Sigmoid colon (tissue), 7 donors: ENCODE measurements at places on chromosomes 12 and 14. TPM values are rescaled to one million over a fixed set of nuclear protein-coding genes. Genes with fewer than 3 reads are reported as not detected.

Gene PFDN5
- 1,109 TPM for total RNA-seq

- no peak for DNase-seq
These were observed 21.0 kb downstream of the PTPN11 start for GRCh38 chr12:112439769-112440168.

DNA sequence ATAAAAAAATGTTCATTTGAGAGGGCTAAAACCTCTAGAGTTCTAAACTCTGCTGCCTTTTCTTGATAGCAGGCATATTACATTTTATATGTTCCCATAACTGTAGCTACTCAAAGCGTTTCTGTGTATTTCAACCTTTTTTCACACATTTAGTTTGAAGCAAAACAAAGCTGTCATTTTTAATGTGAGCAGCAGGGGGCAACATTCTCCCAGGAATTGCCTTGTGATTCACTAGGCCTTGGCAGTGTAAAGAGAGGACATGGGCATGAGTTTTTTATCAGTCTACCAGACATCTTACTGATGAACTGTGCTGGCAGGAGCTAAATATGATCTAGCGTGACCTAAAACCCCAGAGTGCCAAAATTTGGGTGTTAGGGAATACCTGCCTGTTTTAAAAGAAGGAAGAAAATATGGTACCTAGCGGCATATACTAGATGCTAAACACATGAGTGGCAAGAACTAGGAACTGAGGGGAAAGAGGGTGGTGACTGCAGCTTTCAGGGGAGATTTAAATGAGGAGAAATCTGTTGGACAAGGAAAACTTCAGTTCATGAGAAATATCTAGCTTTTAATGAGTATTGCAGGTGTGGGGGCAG is 65.3 kb downstream of the IFT43 start:
- no peak for DNase-seq

- DNase-seq: no peak
These were observed 55.4 kb downstream of the SSPN start for GRCh38 chr12:26250801-26251200.

- DNase-seq: no peak
These were observed 38.0 kb upstream of the GPATCH2L start for GRCh38 chr14:76113691-76114090.

GRCh38 chr12:1056390-1056789 is 65.4 kb downstream of the ERC1 start:
- DNase-seq: no peak

GRCh38 chr14:30656190-30656632 is 34.1 kb downstream of the SCFD1 start:
- no peak for DNase-seq
